SJCRH30 (cell line): ENCODE measurements at places on chromosomes 16 and 17.

DNA sequence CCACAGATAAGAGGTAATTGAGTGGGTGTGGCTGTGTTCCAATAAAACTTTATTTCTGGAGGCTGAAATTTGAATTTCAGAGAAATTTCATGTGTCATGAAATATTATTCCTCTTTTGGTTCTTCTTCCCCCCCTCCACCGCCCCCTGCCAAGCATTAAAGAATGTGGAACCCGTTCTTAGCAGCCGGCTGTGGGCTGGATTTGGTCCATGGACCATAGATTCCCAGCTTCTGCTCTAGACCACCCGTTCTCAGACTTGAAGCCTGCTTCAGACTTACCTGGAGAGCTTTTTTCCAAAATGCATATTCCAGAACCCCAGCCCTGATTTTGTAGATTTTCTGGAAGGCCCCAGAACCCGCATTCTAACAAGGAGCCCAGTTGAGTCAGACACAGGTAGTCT, 15.1 kb upstream of the LASP1NB start:
- no peak for DNase-seq

- no peak for DNase-seq
These were observed at the start of gene PRSS21 for GRCh38 chr16:2816751-2817339. Gene PRSS21, plus strand, starts transcription at chr16:2817237. Its CDS starts 32 bp downstream, at chr16:2817269.

DNA sequence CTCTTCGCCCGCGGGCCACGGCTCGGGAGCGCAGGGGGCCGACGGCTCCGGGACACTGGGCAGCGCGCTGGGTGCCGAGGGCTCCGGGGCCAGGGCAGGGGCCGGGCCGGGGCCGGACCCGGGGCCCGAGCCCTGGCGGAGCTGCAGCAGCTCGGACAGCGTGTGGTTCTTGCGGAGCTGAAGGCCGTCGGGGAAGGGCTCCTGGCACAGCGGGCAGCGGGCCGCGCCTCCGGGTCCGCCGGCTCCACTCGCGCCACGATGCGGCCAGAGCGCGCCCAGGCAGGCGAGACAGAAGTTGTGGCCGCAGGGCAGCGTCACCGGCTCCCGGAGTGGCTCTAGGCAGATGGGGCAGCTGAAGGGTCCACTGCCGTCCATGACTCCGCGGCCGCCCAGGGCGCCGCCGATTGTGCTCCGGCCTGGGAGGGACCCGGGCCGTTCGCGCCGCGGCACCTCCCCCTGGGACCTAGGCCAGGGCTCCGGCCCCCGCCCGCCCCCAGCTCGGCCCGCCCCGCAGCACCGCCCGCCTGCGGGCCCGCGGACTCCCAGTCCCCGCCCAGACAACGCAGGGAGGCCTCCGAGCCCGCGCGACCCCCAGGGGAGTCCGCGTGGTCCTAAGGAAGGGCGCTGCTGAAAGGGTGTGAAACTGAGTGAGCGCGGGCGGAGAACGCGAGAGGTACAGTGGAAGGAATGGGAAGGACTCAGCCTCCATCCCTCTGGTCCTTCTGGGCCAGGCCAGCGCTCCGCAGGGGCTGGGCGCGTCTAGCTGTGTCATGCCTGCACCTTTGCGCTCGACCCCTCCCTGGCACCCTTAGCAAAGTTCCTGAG, at the start of gene TRIM47:
TSS of gene TRIM47 (minus strand) at position 408 of the 825 bp plus-strand sequence. CDS start at position 375, 33 bp downstream.
- peak; percentile 66 for DNase-seq

DNA sequence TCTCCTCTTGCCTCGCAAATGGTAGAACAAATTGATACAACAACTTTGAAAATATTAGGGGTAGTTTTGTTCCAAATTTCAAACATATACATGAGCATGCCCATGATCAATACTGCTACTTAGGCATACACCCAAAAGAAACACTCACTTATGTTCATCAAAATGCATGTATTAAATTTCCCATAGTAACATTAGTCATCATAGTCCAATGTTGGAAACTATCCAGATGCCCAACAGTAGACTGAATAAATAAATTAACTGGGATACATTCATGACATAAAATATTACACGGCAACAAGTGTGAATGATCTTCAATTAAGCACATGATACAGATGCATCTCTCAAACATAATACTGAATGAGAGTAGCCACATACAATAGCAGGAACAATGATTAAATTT, 391.6 kb downstream of the CDH11 start:
- no peak for DNase-seq

- no peak for DNase-seq
These were observed 27.3 kb downstream of the ZNF778 start for GRCh38 chr16:89244754-89245153.

GRCh38 chr16:55369151-55369550, 45.1 kb downstream of the IRX6 start:
- no peak for DNase-seq

- peak; percentile 13 for DNase-seq
These were observed 63.4 kb downstream of the KLHDC4 start for GRCh38 chr16:87702325-87702811.

- no peak for DNase-seq
These were observed 603.8 kb upstream of the CA10 start for GRCh38 chr17:52762147-52762793.

- DNase-seq: peak; percentile 50
These were observed 166.3 kb upstream of the FOXF1 start for GRCh38 chr16:86343796-86344585.

GRCh38 chr16:66204756-66205155, 161.7 kb upstream of the CDH5 start:
- peak; percentile 32 for DNase-seq

DNA sequence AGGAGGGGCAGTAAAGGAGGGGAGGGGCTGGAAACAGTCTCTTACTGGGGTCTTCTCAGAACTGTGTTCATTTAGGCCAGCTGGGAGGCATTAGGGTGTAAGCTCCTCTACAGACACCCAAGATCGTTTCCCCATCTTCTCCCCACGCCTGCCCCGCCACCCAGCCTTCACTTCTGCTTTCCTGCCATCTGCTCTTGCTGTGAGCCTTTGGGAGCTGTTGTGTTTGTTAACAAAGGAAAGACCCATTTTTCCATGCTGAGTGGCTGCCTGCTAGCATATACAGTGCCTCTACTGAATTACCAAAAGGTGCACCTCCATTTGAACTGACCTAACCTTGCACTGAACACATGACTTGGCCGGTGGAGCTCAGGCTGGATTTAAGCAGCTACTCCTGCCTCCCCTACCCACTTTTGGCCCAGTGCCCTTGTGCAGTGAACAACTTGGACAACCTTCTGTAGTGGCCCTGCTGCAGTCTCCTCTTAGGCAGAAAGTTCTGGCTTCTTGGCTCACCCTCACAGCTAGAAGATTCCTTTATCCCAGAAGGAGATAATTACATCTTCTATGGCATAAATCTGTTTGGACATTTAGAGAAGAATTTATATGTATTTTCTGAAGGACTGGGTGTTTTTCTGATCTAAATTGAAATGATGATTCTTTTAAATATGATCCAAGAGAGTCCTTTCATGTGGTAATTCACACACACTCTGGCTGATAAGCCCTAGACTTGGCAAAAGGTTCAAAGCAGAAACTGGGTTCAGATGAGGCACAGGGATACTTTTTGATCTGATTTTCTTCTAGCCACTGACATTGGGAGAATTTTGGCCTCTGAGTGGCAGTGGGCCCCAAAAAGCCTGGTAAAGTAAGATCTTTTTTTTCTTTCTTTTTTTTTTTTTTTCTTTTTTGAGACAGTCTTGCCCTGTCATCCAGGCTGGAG, 81.9 kb upstream of the HNF1B start:
- no peak for DNase-seq

DNA sequence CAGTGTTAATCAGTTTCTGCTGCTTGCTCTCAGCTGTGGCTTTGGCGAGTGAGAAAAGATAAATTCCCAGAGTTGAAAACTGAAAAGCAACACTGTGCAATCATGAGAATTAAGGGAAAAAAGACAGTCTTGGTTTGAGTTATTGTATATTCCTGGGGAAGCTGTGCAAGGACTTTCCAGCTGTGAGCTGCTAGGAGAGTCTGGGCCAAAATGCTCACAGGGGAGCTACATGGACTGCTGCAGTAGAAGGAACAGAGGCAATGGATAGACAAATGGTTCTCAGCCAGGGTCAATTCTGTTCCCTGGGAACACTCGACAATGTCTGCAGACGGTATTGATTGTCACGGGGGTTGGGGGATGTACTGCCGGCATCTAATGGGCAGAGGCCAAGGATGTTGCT, 102.0 kb upstream of the ADAMTS18 start:
- no peak for DNase-seq

GRCh38 chr17:17298108-17298507, 5.1 kb upstream of the NT5M start:
- no peak for DNase-seq

DNA sequence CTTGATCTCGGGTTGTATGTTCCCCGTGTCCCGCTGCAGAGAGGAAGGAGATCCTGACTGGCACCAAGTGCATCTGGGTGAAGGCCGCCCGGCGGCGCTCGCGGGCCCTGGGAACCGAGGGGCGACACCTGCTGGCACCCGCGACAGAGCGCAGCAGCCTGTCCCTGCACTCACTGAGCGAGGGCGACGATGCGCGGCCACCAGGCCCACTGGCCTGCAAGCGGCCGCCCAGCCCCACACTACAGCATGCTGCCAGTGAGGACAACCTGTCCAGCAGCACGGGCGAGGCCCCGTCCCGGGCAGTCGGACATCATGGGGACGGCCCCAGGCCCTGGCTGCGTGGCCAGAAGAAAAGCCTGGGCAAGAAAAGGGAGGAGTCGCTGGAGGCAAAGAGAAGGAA, 7.5 kb downstream of the BTBD17 start:
- DNase-seq: no peak

GRCh38 chr17:57195785-57196460, 60.4 kb upstream of the MSI2 start:
- no peak for DNase-seq

GRCh38 chr17:28745786-28746411, 2.1 kb downstream of the TRAF4 start:
- no peak for DNase-seq

- DNase-seq: no peak
These were observed 563 bp downstream of the ST6GALNAC1 start for GRCh38 chr17:76642994-76643393.

GRCh38 chr17:35477248-35477647, 28.7 kb upstream of the SLFN13 start:
- DNase-seq: no peak

- no peak for DNase-seq
These were observed 54.8 kb downstream of the C17orf67 start for GRCh38 chr17:56778898-56779297.
